ENCODE measurements at places on chromosomes 3 and 15.

DNA sequence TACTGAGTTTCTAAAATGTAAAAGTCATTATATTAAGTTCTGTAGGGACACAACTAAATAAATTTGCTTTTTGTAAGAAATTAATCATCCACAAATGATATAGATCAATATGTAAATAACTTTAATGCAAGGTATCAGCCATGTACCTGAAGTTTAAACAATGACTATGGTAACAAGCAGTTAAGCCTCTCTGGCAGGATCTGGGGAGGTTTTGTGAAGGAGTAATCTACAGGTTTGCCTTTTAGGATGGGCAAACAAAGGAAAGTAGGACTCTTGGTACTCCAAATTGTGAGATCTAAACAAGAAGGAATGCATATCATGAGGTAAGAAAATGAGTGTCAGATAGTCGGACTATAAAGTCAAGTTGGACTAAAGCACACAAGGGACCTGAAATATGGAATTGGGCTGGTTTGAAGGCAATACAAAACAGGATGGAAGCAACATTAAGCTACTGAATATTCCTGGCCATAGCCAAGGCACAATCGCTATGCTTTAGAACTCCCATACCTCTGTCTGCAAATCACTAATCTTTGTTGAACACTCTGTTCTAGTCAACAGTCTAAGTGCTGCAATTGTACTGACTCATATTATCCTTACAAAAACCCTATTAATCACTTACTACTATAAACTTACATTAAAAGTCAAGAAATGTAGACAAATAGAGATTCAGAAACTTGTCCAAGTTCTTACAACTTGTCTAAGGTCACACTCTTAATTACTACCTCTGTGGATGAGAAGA, 412.8 kb downstream of the DIPK2A start:
- no peak for DNase-seq

GRCh38 chr3:1666865-1667264, 431.8 kb upstream of the CNTN4 start:
- no peak for DNase-seq

DNA sequence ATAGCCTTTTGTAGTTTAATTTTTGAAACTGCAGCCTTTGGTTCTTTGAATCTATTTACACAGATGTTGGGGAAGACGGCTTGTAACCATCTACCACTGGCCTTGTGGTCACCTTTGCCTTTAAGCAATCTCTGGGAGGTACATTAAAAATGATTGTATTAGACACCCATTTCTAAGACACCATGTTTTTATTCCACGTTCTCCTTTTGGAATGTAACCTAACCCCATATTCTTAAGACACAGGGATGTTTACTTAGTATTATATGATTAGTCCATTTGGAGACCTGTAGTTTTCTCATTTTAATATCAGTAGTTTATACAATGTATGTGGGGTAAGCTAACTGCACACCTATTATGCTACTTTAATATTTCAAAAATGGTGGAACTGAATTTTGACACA, 175.1 kb upstream of the PLSCR5 start:
- no peak for DNase-seq

GRCh38 chr3:159632128-159632527, 356.5 kb upstream of the IL12A start:
- no peak for DNase-seq

- no peak for DNase-seq
These were observed 187.7 kb downstream of the FOXB1 start for GRCh38 chr15:60191821-60192220.

DNA sequence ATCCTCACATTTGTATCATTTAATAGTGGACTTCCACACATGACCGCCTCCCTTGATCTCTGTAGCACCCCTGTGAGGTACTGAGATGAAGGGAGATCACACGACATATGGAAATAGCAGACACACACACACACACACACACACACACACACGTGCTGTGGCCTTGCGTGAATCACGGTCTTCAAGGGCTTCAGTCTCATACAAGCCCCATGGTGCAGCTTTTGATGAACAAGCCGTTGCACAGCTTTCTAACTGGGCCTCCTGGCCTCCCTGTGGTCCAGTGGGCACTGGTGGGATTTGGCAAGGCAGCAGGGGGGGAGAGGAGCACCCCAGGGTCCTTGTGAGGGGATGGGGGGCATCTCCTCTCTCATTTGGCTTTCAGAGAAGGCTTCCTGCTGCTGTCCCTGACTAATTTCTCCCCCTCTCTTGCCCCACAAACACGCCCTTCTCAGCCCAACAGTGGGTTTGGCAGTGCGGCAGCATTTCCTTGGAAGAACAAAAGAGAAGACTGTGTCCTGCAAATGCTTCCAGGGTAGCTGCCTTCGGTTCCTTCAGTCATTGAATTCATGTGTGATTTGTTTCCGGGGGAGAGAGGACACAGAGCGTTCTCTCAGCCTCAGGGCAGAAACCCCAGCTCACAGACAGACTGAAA, 98.7 kb downstream of the SMAD6 start:
- no peak for DNase-seq

- DNase-seq: no peak
These were observed 4.4 kb upstream of the VHL start for GRCh38 chr3:10137178-10137577.

DNA sequence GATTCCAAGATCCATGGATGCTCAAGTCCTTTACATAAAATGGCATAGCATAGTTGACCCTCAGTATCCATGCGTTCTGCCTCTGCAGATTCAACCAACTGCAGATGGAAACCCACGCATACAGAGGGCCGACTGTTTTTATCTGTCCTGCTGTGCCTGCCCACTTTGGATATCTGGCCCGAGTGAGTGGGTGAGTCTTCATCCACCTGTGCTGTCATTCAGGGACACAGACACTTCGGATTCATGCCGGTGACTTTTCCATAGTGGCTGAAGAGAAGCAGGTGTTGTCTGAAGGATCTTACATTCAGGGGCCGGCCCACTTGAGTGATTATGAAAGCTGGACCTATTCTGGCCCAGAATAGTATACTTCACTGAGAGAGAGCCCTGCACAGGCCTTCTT, 85.1 kb downstream of the RYR3 start:
- no peak for DNase-seq
